Activated T-cell treated with anti-CD3 and anti-CD28 coated beads for 24 hours (primary cell): ENCODE measurements at places on chromosomes 11 and 22.

- DNase-seq: peak; percentile 22
These were observed 76.2 kb downstream of the SLC1A2 start for GRCh38 chr11:35343033-35343598.

GRCh38 chr11:78902771-78903507 lies 328.3 kb upstream of the NARS2 start:
- no peak for DNase-seq

DNA sequence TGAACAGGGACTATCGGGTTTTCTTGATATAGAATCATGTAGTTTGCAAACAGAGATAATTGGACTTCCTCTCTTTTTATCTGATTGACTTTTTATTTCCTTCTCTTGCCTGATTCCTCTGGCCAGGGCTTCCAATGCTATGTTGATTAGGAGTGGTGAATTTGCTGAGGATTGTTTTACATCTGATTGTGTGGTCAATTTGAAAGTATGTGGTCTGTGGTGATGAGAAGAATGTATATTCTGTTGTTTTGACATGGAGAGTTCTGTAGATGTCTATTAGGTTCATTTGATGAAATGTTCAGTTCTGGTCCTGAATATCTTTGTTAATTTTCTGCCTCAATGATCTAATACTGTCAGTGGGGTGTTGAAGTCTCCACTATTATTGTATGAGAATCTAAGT lies 713.2 kb upstream of the CCDC179 start:
- DNase-seq: no peak

GRCh38 chr11:86737737-86738136 lies 62.6 kb upstream of the PRSS23 start:
- DNase-seq: no peak

DNA sequence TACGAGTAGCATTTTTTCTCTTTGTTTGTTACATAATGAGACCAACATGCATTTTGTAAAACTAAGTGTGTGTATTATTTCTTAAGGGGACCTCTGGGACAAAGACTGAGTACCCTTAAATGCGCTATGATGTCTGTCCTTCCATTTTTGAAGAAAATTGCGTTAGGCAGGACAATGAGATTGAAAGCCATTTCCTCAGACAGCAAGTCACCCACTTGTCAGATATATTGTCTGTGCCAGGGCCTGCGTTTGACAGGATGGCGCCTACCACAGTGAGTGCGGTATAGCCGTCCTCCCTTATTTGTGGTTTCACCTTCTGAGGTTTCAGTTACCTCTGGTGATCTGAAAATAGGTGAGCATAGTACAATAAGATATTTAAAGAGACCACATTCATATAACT lies 2.2 kb downstream of the AP2A2 start:
- no peak for DNase-seq

DNA sequence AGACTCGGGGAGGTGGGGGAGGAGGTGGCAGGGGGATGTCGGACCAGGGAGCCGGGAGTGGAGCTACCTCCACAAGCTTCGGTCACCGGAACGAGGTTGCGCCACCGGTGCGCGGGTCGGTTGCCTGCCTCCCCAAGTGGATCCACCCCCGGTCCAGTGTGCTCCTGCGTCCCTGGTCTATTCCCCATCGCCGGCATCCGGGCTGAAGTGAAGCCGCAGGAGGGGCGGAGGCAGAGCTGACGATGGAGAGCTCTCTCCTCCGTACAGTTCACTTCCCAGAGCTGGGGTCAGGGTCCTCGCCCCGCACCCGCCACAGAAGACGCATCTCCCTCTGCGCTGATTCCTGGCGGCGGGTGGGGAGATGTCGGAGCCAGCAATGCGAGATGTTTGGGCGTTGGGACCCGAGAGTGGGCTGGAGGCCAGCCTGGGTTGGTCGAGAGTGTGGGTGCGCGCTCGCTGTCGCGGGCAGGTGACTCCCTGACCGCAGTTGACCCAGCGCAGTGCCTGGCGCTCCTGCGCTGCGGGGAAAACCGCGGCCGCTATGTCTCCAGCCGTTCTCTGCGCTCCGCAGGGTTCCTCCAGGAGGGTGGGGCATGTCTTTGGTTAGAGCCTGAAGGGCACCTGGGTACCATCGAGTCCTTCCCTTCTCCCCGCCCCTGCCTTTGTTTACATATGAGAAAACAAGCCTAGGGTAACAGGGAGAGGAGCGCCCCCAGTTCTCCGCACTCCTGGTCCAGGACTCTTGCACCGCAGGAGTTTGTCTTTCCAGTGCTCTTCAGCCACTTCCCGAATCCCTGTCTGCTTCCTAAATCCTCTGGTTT lies 1.7 kb downstream of the C11orf96 start:
- no peak for DNase-seq

GRCh38 chr11:2958251-2958650 lies 29.0 kb upstream of the PHLDA2 start:
- DNase-seq: no peak

- DNase-seq: no peak
These were observed 54.8 kb downstream of the CHST1 start for GRCh38 chr11:45610627-45611026.

DNA sequence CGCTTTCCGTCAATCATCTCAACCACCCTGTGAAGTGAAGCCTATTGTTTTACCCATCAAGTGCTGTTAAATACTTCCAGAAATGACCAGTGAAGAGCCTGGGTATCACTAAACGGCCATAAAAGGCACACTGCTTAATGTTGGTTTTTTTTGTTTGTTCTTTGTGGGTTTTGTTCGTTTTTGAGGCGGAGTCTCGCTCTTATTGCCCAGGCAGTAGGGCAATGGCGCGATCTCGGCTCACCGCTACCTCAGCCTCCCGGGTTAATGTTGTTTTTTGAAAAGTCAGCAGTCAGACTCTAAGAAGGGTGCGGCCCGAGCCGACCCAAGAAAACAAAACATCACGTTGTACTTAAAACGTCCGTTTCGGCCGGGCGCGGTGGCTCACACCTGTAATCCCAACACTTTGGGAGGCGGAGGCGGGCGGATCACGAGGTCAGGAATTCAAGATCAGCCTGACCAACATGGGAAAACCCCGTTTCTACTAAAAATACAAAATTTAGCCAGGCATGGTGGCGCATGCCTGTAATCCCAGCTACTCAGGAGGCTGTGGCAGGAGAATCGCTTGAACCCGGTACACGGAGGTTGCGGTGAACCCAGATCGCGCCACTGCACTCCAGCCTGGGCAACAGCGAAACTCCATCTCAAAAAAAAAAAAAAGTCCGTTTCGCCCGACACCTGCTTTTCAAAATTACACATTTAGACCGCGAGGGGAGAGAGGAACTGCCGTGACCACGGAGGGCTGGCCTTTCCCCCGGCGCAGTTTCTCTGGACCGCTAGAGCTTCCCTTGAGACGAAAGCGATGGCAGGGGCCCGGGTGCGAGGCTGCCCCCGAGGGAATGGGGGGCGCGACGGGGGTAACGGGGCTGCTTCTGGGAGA lies 714 bp downstream of the CD59 start:
- DNase-seq: no peak

- no peak for DNase-seq
These were observed 5.2 kb upstream of the TBCEL start for GRCh38 chr11:121018746-121019145.

- no peak for DNase-seq
These were observed at the start of gene OVOL1 for GRCh38 chr11:65786786-65787636. OVOL1 (plus strand) TSS chr11:65787063; CDS start chr11:65787374, 311 bp downstream.

GRCh38 chr22:40182231-40182835 lies 4.6 kb downstream of the TNRC6B start:
- DNase-seq: no peak

DNA sequence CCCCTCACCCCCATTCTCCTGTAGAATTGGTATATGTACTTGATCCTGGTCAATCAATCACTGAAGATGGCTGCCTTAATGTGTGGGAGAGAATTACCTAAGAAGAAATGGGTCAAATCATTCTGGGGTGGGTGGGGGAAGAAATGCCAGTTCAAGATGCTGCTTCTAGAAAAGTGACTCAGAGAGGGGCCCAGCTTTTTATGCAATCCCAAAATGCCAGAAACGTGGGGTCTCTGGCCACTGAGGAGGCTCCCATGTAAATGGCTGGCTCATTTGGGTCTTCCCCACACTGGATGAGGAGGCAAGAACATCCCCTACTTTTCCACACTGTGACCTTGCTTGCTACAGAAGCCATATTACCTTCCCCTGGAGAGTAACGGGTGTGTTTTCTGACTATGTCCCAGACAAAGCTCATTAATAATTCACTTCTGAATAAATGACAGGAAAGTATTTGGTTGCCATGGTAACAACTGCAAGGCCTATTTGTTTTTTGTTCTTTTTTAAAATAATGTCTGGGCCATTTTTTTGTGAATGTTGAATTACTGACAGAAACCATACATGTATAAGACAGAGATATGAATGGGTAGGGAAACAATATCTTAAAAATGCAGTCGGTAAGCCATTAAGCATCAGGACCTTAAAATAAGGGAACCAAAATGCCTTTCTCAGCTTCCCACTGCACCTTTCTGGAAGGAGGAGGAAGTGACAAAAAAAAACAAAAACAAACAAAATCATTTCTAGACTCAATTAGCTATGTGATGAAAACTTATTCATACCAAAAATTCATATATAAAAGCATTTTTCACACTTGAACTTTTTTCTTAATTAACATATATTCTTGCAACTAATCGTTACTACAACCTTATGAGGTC lies 32.0 kb downstream of the SLC1A2 start:
- DNase-seq: no peak

DNA sequence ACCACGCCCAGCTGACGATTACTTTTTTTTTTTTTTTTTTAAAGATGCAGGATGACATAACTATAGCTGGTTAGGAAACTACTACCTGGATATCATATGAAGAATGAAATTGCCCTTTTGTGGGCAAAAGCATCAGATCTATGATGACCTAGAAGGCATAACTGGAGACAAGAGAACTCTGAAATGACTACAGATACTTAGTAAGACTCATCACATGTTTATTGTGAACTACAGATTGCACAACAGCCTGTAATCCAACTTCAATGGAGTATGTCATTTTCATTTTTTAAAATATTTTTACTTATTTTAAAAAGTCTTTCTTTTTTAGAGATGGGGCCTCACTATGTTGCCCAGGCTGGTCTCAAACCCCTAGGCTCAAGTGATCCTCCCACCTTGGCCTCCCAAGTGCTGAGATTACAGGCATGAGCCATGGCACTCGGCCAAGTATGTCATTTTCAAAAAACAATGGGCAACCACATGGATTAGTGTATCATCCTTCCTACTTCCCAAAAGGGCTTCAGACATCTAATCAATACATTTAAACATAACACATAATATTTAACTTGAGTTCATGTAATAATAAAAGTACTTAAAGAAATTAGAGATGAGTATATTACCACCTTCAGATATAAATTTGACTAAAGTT lies 3.3 kb downstream of the MTMR2 start:
- no peak for DNase-seq

DNA sequence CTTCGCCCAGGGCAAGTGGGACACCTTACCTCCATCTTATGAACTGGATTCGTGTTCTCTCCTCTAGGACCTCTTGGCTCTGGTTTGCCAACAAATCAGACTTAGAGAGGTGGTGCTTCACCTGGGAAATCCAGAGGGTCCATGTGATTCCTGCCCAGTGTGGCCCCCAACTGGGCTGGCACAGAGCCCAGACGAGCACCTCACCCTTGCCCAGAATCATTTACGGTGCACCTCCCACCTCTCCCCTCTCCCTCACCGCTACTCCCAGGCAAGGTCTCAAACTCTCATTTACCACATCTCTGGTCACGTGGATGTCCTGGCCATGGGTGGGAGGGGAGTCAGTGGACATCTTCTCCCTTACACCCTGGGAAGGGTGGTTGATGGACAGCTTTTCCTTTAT lies 1.1 kb downstream of the SPATA19 start:
- DNase-seq: no peak

- DNase-seq: no peak
These were observed 219.9 kb downstream of the BRD1 start for GRCh38 chr22:49607821-49608220.

GRCh38 chr11:65888163-65888814 lies at the start of gene FIBP:
FIBP (minus strand) TSS chr11:65888471; CDS start chr11:65888418, 53 bp downstream.
- DNase-seq: peak; percentile 95

- no peak for DNase-seq
These were observed 68.9 kb downstream of the MTMR3 start for GRCh38 chr22:29951791-29952413.

DNA sequence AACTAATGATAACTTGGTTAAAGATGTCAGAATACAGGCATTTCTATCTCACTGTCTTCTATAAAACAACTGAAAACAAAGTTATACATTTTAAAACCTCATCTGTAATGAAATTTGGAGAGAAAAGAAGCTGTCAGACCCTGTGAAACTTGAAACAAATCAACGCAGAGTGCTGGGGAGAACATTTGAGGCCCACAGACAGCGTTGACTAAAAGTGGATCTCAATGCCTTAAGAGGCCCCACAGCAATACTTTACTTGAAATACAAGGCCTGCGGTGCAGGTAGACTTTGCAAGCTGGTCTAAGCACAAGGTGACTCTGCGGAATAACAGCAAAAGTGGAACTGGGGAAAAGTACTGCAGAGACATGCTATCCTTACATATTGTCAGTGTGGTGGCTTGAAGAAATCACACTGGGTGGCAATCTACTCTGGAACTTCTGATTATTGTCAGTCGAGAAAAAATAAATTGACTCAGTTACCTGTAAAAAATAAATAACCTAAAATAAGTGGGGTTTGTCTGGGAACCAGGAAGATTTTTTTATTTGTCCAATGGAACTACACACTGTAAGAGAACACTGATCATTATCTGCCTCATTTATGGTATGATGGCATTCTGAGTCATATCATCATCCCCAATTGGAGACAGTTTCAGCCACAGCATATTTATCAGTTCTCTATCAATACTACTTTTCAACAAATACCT lies 138.9 kb downstream of the LUZP2 start:
- no peak for DNase-seq

DNA sequence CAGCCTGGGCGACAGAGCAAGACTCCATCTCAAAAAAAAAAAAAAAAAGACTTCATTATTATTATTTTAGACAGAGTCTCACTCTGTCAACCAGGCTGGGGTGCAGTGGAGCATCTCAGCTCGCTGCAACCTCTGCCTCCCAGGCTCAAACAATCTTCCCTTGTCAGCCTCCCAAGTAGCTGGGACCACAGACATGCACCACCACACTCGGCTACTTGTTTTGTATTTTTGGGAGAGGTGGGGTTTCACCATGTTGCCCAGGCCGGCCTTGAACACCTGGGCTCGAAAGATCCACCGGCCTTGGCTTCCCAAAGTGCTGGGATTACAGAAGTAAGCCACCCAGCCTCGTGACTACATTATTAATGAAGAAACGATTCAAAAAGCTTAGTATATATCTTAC lies 5.3 kb upstream of the TYMP start:
- DNase-seq: no peak

- no peak for DNase-seq
These were observed 256.9 kb upstream of the SESN3 start for GRCh38 chr11:95487938-95488337.

- no peak for DNase-seq
These were observed 1.1 kb downstream of the YWHAH start for GRCh38 chr22:31945443-31945855.

DNA sequence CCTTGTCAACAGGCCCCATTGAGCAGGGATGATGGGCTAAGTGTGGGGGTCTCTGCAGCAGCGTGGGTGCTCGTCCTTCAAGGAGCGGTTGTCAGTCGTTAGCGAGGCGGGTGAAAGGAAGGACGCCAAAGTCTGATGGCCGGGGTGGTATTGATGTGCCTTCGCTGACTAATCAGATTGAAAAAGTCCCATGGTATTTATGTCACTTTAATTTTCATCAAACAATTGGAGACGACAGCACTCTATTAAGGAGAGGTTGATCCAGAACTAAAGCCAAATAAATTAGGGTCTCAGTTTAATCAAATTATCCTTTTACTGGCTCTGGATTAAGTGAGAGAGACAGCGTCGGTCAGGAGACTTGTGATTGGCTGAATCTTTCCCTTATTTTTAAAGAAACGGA lies 9.6 kb downstream of the HTATIP2 start:
- DNase-seq: no peak
